Stimulated activated CD8-positive, alpha-beta memory T cell treated with anti-CD3 and anti-CD28 coated beads, Interleukin-15, amount 100 ng/mL, for 1 hour (primary cell): ENCODE measurements at places on chromosomes 12 and 14.

DNA sequence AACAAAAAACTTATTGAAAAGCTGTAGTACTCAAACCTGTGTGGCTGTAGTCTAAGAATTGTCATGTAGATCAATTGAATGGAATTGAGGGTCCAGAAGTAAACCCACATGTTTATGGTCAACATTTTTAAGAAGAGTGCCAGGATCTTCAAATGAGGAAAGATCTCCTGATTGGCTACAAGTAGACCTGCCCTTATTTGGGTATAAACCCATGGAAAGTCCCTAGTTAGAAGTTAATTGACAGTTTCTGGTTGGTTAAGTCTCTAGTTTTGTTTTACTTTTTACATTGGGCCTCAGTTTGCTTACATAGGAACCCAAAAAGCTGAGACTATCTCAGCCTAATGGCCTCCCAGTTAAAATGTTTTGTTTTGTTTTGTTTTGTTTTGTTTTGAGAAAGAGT is 91.9 kb upstream of the RESF1 start:
- no peak for DNase-seq

DNA sequence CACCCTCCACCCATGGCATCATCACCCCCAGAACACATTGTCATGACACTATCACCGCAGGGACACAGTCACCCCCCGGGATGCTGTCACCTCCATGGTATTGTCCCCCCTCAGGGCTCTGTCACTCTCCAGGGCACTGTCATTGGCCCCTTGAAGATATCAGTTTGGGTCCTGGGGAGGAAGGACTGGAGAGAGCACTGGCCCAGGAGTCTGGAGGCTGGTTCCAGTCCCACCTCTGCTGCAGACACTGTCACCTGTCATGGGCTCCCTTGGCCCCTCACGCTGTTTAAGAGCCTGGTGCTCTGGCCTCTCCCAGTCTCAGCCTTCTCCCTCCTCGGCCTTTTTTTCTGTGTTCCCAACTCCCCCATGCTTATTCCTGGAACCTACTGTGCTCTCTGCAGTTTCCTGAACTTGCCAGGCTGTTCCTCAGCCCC is 31.9 kb downstream of the SERPINA3 start:
- DNase-seq: no peak

DNA sequence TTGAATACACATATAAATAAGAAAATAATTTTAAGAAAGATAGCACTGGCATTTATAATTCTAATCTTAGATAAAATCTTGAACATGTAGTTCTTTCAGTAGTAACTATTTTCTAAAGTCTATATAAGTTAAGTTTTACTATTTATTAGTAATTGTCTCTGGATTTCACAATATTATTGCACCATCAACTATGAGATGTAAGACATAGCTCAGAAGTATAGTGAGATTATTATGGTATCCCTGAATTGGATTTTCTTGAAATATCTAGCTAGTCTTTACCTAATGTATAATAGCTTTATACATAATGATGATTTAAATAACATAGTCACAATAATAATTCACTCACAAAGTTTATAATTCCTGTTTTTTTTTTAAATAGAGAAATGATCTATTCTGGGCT is 6.7 kb downstream of the CLEC12A start:
- DNase-seq: no peak

- no peak for DNase-seq
These were observed 22.9 kb downstream of the VCPKMT start for GRCh38 chr14:50093496-50093895.

- no peak for DNase-seq
These were observed 33.3 kb downstream of the CFAP54 start for GRCh38 chr12:96522690-96523089.

DNA sequence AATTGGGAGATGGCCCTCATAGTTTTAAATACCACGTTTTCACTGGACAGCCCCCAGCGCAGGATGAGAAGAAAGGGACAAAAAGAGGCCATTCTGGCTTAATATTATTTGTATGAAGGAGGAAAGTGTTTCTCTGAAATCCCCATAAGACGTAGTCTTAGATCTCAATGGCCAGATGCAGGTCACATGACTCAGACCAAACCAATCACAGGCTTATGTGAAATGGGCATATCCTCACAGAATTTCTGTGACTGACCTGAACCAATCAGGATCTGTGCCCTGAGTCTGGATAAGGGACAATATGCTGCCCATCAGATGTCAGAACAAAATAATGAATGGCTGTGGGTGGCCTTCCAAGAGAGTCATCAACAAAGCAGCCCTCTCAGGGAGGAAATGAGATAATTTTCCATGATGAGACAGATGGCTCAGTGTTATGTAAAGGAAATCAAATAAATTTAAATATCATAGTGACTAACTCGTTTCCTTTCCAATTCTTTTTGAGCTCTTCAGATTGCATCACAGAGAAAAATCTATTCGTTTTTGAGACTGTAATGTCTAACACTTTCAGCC is 1009.5 kb upstream of the TMEM132C start:
- no peak for DNase-seq

DNA sequence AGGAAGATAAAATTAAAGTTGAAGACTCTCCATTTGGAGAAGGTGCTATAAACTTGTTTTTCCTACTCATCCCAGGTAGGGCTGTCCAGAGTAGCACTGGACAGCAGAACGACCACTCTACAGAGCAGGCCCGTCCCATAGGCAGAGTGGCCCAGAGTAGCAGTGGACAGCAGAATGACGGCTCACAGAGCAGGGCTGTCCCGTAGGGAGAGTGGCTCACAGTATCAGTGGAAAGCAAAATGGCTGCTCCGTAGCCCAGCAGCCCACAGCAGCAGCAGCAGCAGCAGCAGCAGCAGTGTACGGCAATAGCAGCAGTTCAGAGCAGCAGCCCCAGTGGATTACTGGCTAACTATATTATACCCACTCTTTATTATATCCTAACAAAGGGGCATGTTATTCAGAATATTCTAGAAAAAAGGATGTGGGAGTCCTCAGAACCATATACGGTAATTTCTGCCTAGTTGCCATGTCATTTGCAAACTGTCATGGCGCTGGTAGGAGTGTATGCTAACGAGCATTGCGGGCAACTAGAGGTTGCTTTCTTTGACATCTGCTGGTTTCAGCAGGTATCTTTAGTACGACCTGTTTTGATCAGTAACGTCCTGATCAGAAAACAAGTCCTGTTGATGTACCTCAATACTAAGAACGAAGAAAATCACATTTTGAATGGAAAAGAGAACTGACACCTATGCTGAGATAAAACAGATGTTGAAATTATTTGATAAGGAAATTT is 567.3 kb downstream of the SLC16A7 start:
- DNase-seq: no peak

GRCh38 chr12:3078086-3078820 is 1.1 kb downstream of the TSPAN9 start:
- DNase-seq: no peak

DNA sequence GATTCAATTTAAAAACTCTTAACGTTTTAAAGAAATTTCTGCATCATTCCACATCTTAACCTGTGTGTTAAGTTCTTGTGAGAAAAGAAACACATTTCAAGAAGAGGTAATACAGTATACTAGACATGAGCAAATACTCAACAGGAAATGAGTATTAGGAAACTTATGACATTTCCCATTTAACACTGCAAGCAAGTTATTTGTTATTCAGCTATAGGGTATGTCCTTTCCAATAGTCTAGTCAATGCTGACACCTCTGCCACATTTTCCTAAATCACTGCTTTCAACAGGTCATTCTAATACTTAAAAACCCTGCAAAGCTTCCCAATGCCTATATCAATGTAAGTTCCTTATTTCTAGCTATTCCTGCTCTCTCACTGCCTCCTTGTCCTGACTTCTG is 93.1 kb downstream of the DDHD1 start:
- no peak for DNase-seq

DNA sequence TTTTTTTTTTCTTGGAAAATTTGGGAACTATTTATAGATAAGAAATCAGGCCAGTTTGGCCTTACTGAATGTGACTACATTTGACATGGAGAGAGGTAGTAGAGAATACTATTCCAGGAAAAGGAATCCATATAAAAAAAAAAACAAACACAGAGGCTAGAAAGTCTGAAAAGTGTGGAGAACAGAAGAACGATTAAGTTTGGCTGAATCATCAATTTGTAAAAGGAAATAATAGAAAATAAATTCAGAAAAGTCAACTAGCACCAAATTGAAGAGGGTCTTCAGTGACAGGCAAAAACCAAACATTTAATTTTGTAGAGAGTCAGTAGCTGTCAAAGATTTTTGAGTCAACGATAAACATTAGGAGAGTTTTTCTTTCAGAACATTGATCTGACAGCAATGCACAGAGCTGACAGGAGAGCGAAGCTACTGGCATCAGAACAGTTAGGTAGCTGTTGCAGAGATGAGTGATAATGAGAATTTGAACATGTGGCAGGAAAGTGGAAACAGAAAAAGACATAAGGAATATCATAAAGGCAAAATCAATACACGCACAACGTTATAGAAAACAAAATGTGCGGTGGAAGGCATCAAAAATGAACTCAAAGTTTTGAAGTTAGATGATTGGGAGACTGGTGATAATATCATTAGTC is 241.2 kb downstream of the SOX5 start:
- no peak for DNase-seq

DNA sequence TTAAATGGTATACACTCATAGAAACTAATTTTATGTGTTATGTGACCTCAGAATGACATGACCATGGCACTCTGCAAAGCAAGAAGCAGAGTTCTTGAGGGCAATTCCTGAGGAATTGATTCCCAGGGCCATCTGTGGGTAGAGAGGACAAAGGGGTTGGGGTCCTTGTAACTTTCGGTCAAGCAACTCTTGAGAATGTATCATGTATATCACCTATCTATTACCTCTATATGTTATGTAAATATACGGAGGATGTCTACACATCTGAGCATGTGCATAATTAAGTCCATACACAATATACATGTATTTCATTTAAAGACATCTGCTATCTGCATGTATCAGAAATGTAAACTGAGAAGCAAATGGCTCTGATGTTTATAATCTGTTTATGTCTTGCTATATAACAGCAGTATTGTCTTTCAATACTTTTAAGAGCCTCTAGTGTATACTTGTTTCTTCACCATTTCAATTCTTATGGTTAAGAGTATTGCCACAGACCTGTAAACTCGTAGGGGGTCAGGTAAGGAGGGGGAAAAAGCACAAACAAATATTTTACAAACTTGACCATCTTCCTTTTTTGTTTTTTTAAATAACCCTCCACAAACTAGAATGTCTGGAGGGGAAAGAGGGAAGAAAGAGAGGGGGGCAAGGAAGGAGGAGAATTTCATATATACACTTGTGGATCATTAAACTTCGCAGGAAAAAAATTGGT is 4.5 kb downstream of the FOXA1 start:
- no peak for DNase-seq

DNA sequence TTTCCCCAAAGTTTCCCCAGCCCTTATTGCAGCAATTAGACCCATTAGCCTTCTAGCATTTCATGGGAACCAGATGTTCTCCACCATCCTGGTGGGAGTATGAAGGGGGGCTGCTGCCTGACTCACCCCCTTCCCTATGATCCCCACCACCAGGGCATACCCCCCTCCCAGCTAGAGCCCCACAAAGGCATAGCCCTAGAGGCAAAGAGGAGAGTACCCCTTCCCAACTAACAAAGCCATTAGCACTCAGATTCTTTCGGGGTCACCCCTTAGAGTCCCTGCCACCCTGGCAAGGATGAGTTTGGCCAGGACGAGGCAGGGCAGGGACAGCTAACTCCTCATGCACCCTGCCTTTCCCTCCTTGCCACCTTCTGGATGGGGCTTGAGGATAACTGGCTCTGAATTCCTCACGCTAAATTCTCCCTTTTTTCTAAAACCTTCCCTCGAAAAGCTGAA is 9.2 kb downstream of the RARG start:
- no peak for DNase-seq
